Dermis microvascular lymphatic vessel endothelial cell (primary cell): ENCODE measurements at places on chromosomes 2 and 18. TPM values are rescaled to one million over a fixed set of nuclear protein-coding genes. Genes with fewer than 3 reads are reported as not detected.

TMEM163 gene
- 0.13 and 0.25 TPM in 2 replicates for total RNA-seq

CDH2 gene
- 0.90 and 1.8 TPM in 2 replicates for total RNA-seq

MDH1B gene
- 0.13 TPM in 2 replicates for total RNA-seq

TRIM54 gene
- 0.26 and 0.51 TPM in 2 replicates for total RNA-seq
